ENCODE measurements at places on chromosomes 7 and 10.

DNA sequence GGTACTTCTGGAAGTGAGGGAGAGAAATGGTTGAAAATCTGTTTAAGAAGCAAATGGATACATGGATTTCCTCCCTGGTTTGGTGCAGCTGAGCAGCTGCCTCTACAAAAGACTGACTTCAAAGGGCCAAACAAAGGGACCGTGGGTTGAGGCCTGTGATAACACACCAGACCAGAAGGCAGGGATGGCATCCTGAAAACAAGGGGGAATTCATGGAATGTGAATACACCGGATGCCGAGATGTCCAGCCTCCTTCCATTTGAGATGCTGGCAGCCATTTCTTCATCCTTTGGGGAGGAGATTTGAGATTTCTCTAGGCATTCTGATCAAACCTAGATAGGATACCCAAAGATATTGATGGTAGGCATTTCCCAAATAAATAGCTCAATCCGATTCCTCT, 36.9 kb downstream of the TAF3 start:
- no peak for DNase-seq

GRCh38 chr7:154424350-154424749, 372.2 kb downstream of the DPP6 start:
- peak; percentile 87 for DNase-seq

DNA sequence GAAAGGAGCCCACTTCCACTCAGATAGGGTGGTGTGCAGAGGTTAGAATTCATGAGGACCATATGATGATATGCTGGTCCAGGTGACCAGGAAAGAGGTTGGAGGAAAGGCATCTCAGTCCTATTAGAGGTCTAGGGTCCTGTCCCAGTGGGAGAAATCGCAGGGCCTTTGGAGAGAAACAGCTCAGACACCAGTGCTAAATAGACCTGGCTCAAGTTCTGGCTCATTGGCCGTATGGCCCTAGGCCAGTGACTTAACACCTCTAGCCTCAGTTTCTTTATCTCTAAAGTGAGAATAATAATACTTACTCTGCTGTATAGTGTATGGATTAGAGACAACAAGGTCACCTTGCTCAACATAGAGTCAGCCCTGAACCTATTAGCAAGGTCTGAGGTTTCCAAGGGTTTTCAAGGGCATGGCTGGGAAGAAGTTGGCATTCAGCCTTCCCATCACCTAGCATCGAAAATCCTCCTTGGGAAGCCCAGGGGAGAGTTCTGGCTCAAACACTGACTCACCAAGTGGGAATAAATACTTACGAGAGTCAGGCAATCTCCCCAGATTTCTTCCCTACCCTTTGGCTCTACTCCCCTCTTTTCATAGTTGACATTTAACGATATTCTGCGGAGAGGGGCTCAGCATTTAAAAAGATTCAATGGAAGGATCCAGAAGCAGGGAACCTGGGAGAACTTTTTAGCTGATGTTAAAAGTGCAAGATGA, 473.1 kb upstream of the PODXL start:
- peak; percentile 60 for DNase-seq

DNA sequence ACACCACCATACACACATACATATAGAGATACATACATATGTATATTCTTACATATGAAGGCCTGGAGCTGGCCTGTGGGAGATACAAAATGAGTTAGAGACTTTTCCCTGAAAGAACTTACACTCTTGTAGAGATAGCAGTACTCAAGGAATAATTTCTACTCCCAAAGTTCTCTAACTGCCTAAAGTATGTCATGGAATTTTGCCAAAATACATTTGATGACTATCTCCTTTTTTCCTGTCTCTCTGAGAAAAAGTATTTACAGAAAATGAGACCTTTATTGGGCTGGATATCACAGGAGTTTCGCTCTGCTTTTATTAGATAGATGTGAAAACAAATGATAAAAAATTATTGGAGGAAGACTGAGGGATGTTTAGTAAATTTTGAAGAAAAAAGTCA, 220.1 kb downstream of the POU6F2 start:
- no peak for DNase-seq

- DNase-seq = no peak
Measured at GRCh38 chr7:40824461-40824860, 689.7 kb downstream of the SUGCT start.

GRCh38 chr10:113765910-113766309, 14.4 kb downstream of the PLEKHS1 start:
- no peak for DNase-seq

- DNase-seq = no peak
Measured at GRCh38 chr7:40058636-40059035, 75.8 kb downstream of the MPLKIP start.

GRCh38 chr10:69326692-69327091, 48.4 kb downstream of the HK1 start:
- DNase-seq = peak; percentile 31

DNA sequence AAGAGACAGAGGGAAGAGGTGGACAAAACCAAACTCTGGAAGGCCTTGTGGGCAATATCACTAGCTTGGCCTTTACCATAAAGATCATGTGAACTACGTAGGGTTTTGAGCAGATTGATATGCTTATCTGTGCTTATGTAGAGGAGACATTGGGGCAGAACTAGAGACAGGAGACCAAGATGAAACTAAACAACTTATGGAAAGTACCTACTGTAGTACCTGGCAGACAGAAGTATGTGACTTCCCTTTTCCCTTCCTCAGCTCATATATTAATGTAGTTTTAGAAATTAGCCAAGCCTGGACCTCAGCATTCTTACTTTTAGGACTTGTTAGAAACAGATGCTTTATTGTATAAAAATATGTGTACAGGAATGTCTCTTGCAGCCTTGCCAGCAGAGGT, 14.0 kb upstream of the IL6 start:
- no peak for DNase-seq

DNA sequence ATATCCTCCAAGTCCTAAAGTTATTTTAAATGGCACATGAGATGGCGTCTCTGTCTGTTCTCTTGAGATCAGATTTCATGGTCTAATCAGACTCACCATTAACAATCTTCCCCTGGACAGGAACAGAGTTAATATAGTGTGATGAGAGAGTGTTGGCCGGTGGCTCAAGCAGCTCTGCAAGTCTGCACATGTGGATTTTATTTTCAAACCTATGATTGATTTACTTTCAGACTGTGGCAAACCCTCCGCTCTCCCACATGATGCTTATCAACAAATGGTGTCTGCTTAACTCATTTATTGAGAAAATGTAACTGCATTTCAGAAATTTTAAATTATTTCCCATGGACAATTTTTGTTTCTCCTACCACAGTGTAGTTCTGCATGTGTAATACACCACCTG, 46.5 kb upstream of the HGF start:
- no peak for DNase-seq

GRCh38 chr7:45037876-45038275, 37.9 kb downstream of the CCM2 start:
- no peak for DNase-seq

DNA sequence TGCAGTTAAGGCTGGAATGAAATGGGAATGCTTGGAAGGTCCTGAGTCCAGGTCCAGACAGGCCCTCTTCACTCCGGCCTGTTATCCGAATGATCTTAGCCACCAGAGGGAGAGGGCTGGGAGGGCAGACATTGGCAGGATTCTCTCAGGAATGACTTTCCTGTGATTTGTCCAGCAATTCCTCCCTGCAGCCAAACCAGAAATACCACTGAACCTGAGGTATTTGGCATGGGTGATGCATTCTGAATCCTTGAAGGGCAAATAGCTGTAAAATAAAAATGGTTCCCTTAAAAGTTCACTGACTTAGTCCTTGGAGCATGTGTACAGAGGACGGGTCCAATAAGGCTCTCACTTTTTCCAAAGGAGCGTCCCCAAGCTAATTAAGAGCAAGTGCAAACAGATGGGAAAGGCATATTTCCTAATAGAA, 77.5 kb upstream of the HABP2 start:
- no peak for DNase-seq

- no peak for DNase-seq
Measured at GRCh38 chr7:30502470-30503251, 2.0 kb downstream of the GGCT start.
